Endothelial cell (in vitro differentiated cells): ENCODE measurements at places on chromosomes 2 and 18.

DNA sequence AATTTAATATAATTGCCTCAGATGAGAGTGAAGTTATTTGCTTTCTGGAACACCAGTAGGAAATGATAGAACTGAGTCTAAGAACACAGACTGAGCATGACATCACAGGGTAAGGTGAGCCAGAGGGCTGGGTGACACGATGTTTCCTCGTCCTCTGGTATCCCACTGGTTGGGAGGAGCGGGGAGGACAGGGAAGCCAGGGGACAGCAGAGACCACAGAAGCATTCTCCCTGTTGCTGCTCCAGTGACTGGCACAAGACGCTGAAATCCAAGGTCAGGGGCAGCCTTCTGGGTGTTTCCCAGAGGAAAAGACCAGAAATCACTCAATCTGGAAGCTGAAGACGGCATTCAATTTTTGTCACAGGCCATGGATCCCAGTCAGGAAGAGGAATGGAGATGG, 363.4 kb upstream of the SOX11 start:
- DNase-seq = no peak

GRCh38 chr2:174202188-174202587, 46.1 kb downstream of the OLA1 start:
- no peak for DNase-seq

DNA sequence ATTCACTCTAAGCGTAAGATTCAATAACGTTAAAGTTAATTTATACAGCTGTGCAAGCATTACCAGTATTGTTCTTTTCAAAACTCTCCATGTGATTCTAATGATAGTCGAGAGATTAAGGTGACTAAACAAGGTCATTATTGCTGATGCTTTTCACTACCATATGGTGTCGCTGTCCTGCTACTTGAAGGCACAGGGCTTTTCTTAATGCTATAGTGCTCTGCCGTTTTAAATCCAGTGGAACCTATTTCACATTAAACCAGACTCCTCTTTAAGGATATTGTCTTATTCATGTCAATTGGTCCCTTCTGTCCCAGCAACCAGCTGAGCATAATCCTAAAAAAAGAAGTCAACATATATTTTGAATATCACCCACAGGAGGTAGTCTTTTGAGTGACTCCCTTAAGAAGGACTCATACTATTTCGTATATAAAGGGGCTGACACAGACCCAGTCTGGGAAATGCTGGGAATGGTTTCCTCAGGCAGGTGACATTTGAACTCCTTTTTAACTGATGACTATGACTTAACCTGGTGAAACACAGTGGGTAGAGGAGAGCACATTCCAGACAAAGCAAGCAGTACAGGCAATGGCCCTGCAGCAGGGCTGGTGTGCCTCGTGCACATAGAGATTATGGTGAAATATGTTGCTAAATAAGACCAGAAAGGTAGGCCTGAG, 53.9 kb upstream of the CYTIP start:
- DNase-seq = no peak

GRCh38 chr2:102540882-102541281, 67.9 kb downstream of the SLC9A4 start:
- DNase-seq = no peak

DNA sequence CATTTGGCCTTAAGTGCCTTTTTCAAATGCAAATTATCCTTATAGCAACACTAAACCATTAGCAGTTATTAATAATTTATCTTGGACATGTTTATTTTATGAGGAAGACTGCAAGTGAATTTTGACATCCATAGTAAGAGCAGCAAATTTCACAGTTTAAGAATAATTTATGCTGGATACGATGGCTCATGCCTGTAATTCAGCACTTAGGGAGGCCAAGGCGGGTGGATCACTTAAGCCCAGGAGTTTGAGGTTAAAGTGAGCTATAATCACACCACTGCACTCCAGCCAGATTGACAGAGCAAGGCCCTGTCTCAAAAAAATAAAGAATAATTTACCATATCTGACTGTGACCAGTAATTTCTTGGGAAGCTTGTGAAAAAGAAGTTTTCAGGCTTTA, 286.2 kb downstream of the TMX3 start:
- no peak for DNase-seq

DNA sequence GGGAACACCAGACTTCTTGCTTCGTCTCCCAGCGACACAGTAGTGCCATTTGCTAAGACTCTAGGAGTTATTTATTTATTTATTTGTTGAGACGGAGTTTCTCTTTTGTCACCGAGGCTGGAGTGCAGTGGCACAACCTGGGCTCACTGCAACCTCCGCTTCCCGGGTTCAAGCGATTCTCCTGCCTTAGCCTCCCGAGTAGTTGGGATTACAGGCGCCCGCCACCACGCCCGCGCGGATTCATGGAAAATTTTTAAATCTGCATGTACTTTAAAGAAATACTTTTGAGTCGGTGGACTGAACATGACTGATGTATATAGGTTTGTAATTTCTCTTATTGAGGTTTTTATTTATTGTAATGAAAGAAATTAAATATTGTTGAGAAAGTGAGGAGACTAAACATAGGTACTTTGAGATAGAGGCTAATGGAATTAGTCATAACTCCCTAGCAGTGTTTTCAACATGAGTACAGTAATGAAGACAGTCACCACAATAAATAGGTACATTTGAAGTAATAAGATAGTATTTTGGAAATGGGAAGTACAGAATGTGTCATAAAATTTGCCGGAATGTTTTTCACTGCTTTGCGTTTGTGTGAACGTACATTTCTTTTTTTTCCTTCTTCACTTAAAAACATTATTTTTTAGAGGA, 983 bp downstream of the MTX2 start:
- no peak for DNase-seq

- no peak for DNase-seq
Measured at GRCh38 chr18:76504749-76505148, 9.7 kb upstream of the ZNF516 start.

GRCh38 chr2:24183366-24184069, 8.7 kb downstream of the FAM228A start:
- DNase-seq = no peak

GRCh38 chr18:6601241-6601640, 128.3 kb upstream of the ARHGAP28 start:
- DNase-seq = no peak

DNA sequence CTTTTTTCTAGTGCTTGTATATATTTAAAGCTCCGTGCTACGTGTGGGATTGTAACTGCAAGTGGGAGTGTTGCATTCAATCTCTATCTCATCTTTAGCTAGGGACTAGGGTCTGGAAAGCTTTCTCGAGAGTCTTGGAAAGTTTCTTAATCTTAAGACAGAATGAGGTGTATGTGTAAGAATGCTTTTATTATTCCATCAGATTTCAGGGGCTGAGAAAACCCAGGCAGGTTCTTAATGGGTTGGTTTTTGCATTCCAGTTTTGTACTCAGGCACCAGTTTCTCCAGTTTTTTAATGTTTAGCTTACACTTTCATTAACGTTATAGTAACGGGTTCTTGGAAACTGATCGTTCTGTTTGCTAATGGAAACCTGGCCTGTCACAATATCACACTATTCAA, 20.3 kb downstream of the MRPL19 start:
- DNase-seq = no peak

DNA sequence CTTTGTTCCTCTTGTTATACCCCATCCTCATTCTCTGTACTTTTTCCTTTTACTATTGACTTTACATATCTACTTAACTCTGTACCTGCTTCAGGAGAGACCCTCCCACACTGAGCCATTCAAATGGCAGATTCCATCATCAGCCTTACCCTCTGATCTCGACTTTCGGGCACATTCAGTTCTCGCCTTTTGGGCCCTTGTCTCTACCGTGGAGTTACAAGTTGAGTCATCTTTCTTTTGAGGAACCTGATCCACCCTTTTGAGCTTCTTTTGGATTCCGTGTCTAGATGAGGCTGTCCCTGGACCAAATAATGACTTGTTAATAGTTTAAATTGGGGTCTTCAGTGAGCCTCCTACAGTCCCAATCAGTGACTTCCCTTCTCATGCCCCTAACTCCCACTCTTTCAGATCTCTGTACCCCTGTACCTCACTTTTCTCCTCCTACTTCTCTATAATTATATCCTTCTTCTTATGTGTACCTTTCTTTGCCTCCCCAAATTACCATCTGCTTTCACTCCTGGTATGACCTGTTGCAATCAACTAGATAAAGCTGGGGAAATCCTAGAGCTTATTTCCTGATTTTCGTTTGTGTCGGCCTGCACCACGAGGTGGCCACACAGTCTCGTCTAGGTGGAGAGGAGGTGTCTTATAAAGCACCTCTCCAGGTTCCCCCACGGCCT, 17.2 kb downstream of the SP110 start:
- no peak for DNase-seq

DNA sequence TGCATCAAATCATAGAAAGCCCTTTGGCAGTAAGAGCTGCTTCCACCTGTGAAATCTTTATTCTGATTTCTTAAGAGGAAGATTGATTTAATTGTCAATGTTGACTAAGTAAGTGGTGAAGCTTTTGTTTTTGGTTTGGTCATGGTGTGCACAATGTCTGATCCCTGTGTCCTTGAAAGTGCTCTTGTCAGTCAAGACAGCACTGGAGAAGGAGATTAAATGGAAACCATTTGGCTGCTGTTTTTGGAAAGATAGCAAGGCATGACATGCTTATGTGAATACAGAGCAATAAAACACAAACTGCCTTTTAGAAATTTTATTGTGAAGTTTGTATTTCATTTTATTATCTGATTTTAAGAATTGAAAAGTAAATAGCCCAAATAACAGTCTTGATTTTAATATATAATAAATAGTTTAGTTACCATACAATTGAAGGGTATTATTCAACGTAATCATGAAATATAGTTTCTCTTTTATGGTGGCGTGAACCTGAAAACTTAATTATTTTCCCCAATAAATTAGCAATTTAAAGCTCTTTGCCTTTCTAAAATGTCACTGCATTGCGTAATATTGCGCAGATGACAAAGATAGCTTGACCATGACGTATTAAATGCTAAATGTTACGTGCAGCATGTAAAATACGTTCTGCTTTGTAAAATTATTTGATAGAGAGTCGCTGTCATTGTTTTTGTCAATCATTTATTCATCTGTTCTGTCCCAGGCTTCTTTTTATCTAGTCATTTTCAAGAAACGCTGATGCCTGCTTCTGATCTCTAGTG, 69.0 kb downstream of the GULP1 start:
- no peak for DNase-seq

DNA sequence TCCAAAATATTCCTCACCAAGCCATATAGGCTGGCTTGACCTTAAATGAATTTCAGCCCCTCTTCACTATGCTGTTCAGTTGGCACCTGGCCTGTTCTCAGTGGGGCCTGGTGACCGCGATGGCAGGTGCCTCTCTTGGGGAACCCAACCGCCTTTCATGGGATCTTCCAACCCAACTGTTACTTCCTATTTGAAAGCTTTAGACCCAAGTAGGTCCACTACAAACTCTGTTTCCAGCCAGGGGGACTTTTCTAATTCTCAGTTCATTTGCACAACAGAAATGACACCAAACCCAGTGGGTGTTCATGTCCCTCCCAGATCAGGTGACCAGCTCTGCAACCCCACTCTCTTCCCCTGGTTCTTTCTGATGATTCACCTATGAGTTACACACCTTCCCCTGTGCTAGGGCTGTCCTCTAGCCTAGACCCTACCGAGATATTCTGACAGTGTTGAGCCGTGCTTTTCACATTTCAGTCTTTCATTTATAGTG, 35.6 kb upstream of the NDUFV2 start:
- DNase-seq = no peak

GRCh38 chr2:84781942-84782716, 98.8 kb downstream of the TRABD2A start:
- no peak for DNase-seq

DNA sequence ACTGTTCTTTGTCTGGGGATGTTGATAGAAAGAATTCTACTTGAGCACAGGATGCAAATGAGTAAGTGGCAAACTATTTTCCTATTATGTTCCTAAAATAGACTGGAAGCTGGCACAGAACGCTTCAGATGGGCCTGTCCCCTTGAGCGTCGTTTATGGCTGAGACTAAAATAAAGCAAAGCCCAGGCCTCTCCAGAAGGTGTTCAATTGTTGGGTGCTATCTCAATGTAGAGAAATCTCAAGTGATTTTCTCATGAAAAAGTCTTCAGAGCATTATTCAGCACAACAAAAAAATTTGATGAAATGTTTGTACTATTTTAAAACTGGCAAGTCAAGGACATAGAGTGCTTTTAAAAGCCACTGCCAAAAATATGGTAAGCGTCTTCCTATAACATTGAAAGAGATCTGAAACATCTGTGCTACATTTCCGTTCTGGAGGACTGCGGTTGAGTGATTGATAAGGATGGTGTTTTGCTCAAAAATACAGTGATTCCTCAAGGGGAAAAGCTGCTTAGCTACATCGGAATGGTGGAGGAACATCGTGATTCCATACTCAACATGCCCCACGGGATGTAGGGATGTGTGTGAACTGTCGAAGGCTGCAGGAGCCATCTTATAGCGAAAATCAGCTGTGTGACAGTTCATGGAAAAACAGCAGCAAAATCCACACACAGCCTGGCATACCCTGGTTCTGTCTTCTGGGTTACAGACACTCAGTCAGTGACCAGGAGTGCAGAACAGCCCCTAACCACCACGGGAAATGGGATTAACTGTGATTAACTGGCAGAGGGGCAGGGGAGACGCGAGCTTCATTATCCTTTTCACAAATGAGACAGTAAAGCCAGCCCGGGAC, 10.4 kb upstream of the LRRFIP1 start:
- DNase-seq = no peak

DNA sequence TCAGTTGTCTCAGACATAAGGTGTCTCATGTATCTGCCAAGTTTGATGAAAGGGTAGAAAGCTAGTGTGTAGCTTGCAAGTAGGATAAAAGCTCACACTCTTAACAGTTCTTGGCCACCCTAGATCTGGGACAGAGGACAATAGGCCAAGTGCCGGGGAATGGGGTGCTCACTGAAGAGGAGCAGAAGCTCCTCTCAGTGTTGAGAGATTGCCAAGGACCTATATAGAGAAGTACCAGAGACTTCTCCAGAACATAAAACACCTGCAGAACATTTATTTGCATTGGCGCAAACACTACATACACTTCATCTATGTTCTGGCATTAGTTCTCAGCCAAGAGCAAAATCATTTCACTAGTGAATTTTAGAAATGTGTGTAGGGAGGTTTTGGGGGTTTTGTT, 2.9 kb upstream of the GTF3C3 start:
- no peak for DNase-seq

DNA sequence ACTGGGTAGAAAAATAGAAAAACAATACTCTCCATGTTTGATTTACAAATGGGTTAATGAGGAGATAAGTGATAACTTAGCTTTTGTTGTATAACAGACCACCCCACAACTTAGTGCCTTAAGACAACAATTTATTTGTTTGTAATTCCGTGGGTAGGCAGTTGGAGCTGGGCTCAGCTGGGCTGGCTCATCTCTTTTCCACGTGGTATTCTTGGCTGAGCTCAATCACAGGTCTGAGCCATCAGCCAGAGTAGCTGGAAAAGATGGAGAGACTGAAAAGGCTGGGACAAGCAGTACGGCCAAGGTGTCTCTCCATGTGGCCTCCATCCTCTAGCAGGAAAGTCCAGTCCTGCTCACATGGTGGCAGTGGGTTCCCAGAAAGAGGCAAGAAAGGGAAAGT, 32.2 kb upstream of the ELOA2 start:
- no peak for DNase-seq

GRCh38 chr2:70670202-70670601, 97.8 kb downstream of the ADD2 start:
- no peak for DNase-seq
